Hematopoietic multipotent progenitor cell (in vitro differentiated cells): ENCODE measurements at places on chromosomes 3 and 15. TPM values are rescaled to one million over a fixed set of nuclear protein-coding genes. Genes with fewer than 3 reads are reported as not detected.

DNA sequence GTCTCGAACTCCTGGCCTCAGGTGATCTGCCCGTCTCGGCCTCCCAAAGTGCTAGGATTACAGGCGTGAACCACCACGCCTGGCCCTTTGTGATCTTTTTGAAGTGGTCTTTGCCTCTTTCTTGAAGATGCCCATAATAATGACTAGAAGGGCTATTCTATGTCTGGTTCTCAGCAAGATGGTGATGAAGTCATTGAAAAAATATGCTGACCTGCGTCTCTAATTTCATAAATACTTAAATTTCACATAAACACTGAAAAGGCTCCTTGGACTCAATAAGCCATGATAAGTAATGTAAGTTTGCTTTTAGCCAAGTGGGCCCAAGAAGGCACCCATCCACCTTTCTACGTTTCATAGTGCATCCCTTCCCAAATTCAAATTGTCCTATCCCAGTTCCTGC is 775 bp upstream of the MAPK6 start:
- no peak for DNase-seq

DNA sequence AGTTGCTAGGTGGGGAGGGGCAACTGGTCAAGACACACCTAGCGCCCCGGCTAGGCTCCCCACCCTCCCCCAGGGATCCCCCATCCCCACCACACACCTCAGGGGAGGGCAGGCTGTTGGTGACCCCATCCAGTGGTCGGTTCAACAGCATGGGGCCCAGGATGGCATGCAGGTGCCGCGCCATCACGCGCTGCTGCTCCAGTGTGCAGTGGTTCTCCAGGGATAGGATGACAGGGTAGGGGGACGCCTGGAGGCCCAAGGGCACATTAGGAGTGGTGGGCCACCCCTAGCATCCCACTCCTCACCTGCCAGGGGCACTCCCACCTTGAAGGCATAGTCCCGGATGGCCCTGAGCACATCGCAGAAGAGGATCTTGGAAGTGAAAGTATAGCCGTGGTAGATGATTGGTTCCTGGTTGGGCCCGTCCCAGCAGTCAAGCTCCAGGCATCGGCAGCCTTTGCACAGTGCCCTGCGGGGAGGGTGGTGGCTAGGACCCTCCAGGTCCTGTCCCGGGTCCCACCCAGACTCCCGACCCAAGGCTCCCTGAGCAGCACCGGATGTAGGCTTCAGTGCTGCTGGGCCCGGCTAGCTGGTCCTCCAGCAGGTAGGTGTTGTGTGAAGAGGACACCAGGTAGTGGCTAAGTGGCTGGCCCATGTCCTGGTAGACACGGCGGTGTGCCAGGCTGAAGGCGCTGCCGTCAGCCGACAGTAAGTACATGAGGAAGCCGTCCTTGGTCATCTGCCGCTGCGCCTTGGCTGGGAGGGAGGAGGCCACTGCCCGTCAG is 19.4 kb downstream of the VILL start:
- no peak for DNase-seq

NAA80 gene
- 88.6 TPM for total RNA-seq

SLC28A2 gene
- total RNA-seq, result not detected

SEMA5B gene
- 0.27 TPM for total RNA-seq
